ENCODE measurements at places on chromosomes 6 and 20.
A peak's percentile ranks its signal among the peaks of the same experiment; 100 is the strongest.

GRCh38 chr20:53995949-53996348 lies 74.4 kb downstream of the BCAS1 start:
- H3K4me3 ChIP-seq: no peak overlapping the region
- peaks cover 16% of the 10 kb centered on the region for H3K27me3 ChIP-seq
- peaks cover 25% of the 10 kb centered on the region for H3K4me1 ChIP-seq
- H3K36me3 ChIP-seq: peaks cover 8% of the 10 kb centered on the region
- DNase-seq: no peak

GRCh38 chr6:91045161-91045560 lies 458.3 kb upstream of the MAP3K7 start:
- peaks cover 22% of the 10 kb centered on the region for H3K4me1 ChIP-seq
- peaks cover 6% of the 10 kb centered on the region for H3K36me3 ChIP-seq

GRCh38 chr20:52001999-52002666 lies 189.4 kb downstream of the ZFP64 start:
- H3K27ac ChIP-seq: no peak overlapping the region
- no peaks in the 10 kb centered on the region for H3K27me3 ChIP-seq
- H3K4me3 ChIP-seq: peak overlapping the region; percentile 49
- H3K4me1 ChIP-seq: peaks cover 55% of the 10 kb centered on the region

DNA sequence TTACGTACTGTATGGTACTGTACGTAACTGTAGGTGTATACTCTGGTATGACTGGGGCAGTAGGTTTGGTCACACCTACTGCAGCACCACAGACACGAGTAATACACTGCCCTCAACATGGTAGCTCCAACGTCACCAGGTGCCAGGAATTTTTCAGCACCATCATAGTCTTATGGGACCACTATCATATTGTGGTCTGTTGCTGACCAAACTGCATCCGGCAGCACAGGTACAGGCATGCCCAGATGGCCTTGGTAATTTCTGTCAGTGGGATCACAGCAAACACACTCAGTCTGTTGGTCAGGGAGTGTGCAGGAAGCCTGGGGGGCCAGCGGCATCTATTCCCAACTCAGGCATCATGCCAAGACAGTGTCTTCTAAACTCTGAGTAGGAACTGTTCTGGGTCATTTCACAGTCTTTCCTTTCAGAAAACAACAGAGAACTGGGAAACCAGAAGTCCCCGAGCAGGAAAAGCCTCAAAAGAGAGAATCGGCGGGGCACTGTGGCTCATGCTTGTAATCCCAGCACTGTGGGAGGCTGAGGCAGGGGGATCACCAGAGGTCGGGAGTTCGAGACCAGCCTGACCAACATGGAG lies 5.8 kb downstream of the YTHDF1 start:
- no peak for DNase-seq
- peaks cover 82% of the 10 kb centered on the region for H3K36me3 ChIP-seq
- no peaks in the 10 kb centered on the region for H3K27me3 ChIP-seq
- peaks cover 44% of the 10 kb centered on the region for H3K4me1 ChIP-seq
- H3K4me3 ChIP-seq: no peak overlapping the region
- H3K27ac ChIP-seq: no peak overlapping the region

- no peak overlapping the region for H3K4me3 ChIP-seq
- H3K27me3 ChIP-seq: peaks cover 11% of the 10 kb centered on the region
- H3K36me3 ChIP-seq: peaks cover 6% of the 10 kb centered on the region
- H3K27ac ChIP-seq: no peak overlapping the region
- H3K4me1 ChIP-seq: no peaks in the 10 kb centered on the region
Measured at GRCh38 chr6:52098721-52099120, 11.3 kb upstream of the PKHD1 start.

GRCh38 chr20:25579081-25579770 lies 6.1 kb downstream of the NINL start:
- no peaks in the 10 kb centered on the region for H3K27me3 ChIP-seq
- H3K27ac ChIP-seq: peak overlapping the region; percentile 98
- peak; percentile 26 for DNase-seq
- H3K4me3 ChIP-seq: peak overlapping the region; percentile 40

- peaks cover 55% of the 10 kb centered on the region for H3K4me1 ChIP-seq
- H3K27me3 ChIP-seq: no peaks in the 10 kb centered on the region
- no peak for DNase-seq
- peaks cover 46% of the 10 kb centered on the region for H3K36me3 ChIP-seq
- no peak overlapping the region for H3K27ac ChIP-seq
Measured at GRCh38 chr6:43679057-43679456, 8.5 kb downstream of the MRPS18A start.

- no peak overlapping the region for H3K4me3 ChIP-seq
- H3K4me1 ChIP-seq: peaks cover 51% of the 10 kb centered on the region
- H3K27me3 ChIP-seq: no peaks in the 10 kb centered on the region
- DNase-seq: no peak
- no peak overlapping the region for H3K27ac ChIP-seq
- peaks cover 11% of the 10 kb centered on the region for H3K36me3 ChIP-seq
Measured at GRCh38 chr20:24987873-24988835, 4.4 kb downstream of the APMAP start.

DNA sequence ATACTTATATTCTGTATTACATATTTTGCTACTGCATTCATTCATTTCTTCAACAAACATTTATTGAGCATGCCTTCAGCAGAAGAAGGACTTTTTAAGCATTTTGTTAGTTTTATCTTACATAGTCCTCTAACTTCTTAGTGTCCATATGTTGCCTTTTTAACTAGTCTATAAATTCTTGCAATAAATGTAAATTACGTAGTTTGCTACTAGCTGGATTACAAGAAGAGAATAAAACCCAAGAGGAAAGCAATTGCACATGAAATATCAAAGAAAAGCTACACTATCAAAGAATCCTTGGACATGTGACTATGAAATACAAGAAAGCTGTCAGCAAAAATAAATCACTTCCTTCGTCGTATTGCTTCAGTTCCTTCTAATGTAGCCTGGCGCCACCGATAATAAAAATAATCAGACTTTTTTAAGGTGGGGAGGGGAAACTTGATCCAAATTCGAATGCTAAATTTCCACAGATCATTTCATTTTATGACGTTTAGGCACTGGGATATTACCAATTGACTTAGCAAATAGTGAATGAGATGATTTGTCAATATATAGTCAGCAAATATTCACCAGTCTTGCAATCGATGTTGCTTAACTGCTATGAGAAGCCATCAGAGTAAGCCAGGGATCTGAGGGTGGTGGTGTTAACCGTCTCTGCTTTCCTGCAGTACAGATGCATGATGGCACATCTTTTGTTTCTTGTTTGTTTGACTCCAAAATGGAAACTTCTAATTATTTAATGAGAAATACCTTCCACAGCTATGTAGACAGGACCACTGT lies 258.7 kb upstream of the EXOC2 start:
- peaks cover 9% of the 10 kb centered on the region for H3K27me3 ChIP-seq
- H3K4me1 ChIP-seq: no peaks in the 10 kb centered on the region
- no peak overlapping the region for H3K27ac ChIP-seq
- no peak overlapping the region for H3K4me3 ChIP-seq

DNA sequence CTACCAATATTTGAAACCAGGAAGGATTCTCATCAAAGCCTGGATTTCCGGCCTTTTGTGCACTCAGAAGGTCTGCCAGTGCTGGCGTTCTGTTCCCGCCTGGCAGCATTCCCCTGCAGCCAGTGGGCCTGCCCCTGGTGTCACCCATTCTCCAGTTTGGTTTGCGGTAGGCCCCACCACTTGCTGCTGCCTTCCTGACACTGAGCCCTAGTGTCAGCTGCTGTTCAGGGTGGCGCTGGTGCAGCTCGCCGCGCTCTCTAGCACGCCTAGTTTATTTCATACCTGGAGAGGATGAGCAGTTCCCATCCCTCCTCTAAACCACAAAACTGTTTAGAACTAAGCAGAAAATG lies 9.5 kb downstream of the NPEPL1 start:
- no peak for DNase-seq
- H3K4me3 ChIP-seq: no peak overlapping the region
- peaks cover 9% of the 10 kb centered on the region for H3K4me1 ChIP-seq

DNA sequence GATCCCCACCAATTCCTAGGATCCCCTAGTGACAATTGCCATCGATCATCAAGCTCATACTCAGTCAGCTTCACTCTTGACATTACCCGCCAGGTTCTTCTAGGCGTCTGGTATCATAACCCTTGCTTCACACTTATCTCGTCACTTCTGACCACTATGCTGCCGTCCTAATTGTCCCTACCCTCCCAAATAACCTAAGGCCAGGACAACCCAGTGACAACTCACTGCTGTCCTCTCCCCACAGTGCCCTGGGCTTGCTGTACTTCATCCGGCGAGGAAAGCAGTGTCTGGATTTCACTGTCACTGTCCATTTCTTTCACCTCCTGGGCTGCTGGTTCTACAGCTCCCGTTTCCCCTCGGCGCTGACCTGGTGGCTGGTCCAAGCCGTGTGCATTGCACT lies 3.7 kb downstream of the SYS1 start:
- no peak overlapping the region for H3K27ac ChIP-seq
- no peaks in the 10 kb centered on the region for H3K27me3 ChIP-seq
- H3K4me1 ChIP-seq: peaks cover 34% of the 10 kb centered on the region
- peaks cover 25% of the 10 kb centered on the region for H3K36me3 ChIP-seq

DNA sequence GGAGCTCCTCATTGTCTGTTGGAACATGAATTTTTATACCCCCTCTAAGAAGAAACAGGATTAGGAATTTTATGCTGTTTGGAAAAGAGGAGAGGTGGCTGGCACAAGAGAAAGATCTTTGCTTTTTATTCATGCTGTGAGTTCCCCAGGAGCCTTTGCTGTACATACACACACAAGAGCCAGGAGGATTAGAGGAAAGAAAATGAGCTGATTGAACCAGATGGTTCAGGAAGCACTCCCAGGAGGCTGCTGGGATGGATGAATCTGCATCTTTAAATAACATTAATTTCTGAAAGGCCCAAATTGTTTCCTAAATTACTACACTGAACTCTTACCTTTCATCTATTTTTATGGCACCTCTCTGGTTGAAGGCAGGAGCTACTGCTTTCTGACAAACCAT lies 20.1 kb upstream of the TCP11 start:
- no peak for DNase-seq
- H3K4me1 ChIP-seq: peaks cover 67% of the 10 kb centered on the region

DNA sequence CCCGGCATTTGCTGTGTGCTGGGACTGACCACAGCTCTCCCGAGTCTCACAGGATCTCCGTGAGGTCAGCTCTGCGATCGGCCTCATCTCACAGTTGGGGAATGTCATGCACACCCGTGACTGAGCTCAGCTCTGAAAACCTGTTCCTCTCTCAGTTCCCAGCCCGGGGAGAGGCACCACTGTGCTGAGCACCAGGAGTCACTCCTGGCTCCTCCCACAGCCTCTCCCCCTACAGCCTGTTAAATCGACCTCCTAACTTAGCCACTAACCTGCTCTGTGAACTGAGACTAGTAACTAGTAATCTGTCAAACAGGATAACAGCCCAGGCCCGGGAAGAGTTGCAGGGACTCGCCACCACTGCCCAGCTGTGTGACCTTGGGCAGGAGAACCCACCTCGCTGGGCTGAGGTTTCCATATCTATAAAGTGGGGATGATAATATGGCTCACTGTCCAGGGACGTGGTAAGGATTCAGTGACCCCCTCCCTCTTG lies 20.1 kb upstream of the NOL4L start:
- no peak overlapping the region for H3K27ac ChIP-seq
- peaks cover 5% of the 10 kb centered on the region for H3K27me3 ChIP-seq
- peaks cover 9% of the 10 kb centered on the region for H3K4me1 ChIP-seq
- no peak for DNase-seq

- peaks cover 28% of the 10 kb centered on the region for H3K27me3 ChIP-seq
- DNase-seq: peak; percentile 94
- H3K4me3 ChIP-seq: no peak overlapping the region
- no peaks in the 10 kb centered on the region for H3K36me3 ChIP-seq
Measured at GRCh38 chr6:41682056-41682477, 43.8 kb downstream of the MDFI start.

GRCh38 chr20:61830241-61830930 lies 235.3 kb downstream of the TAF4 start:
- no peak overlapping the region for H3K27ac ChIP-seq
- H3K4me3 ChIP-seq: no peak overlapping the region
- no peaks in the 10 kb centered on the region for H3K36me3 ChIP-seq
- no peaks in the 10 kb centered on the region for H3K4me1 ChIP-seq
- peaks cover 8% of the 10 kb centered on the region for H3K27me3 ChIP-seq

DNA sequence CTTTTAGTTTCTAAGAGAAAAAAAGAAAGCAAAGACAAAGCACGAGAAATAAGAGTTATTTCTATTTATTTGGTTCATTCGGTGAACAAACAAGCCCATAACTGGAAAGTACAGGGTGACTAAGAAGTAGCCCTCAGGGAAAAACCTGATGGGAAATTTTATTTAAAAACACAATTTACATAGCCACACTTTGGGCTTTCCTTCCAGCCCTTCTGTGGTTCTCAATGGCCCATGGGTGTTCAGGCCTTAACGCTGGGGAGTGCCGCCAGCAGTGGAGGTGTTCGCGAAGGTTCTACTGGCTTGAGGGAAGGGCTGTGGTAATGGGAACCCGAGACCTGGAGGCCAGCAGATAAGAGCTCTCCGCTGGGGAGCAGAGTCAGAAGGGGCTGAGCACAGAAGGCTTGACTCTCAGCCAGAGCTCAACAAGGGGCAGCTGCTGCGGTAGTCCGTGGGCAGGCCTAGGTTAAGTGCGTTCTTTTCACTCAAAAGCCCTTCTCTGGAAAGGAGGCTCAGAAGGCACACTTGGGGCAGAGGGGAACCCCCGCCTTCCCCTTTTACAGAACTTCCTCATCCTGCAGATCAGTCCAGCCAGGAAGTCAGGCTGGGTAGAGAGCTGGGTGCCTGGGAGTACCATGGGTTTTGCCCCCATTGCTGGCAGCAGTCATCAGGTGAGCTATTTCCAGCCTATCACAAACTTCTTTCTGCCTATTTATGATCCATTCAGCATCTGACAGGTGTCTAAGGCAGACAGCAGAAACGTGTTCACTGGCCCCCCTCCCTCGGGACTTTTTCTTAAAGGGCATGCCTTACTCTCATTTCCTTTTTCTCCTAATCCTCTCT lies 8.8 kb upstream of the CD83 start:
- DNase-seq: no peak
- no peak overlapping the region for H3K27ac ChIP-seq
- H3K4me1 ChIP-seq: peaks cover 4% of the 10 kb centered on the region
- no peak overlapping the region for H3K4me3 ChIP-seq
- H3K27me3 ChIP-seq: peaks cover 19% of the 10 kb centered on the region

DNA sequence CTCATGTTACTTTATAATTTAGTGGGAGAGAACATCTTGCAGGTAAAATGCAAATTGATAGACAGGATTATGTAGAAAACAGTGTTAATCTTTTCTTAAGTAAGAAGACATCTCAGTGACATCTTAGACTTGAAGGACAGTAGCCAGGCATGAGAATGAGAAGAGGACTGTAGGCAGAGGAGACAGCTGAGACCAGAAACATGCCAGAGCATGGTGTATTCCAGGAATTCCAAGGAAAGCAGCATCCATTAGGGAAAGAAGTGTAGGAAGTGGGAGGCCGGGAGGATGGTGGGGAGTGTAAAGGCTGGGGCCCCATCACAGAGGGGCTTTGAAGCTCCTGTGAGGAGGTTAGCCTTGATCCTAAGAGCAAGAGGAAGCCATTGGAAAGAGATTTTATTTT lies 225.6 kb downstream of the ARID1B start:
- H3K36me3 ChIP-seq: peaks cover 25% of the 10 kb centered on the region
- no peak overlapping the region for H3K4me3 ChIP-seq
- peaks cover 26% of the 10 kb centered on the region for H3K4me1 ChIP-seq
- H3K27ac ChIP-seq: peak overlapping the region; percentile 34
- no peak for DNase-seq

GRCh38 chr20:7459083-7459482 lies 481.2 kb downstream of the HAO1 start:
- no peaks in the 10 kb centered on the region for H3K36me3 ChIP-seq
- H3K27ac ChIP-seq: no peak overlapping the region
